Naive thymus-derived CD8-positive, alpha-beta T cell (primary cell): ENCODE measurements at places on chromosomes 1 and 21.
A peak's percentile ranks its signal among the peaks of the same experiment; 100 is the strongest.

- no peak for DNase-seq
Measured at GRCh38 chr1:203095061-203095690, 9.4 kb upstream of the MYOG start.

GRCh38 chr1:191752342-191752741 lies 405.9 kb upstream of the RGS18 start:
- DNase-seq: no peak

GRCh38 chr1:24301785-24302175 lies 17.4 kb upstream of the GRHL3 start:
- no peak for DNase-seq

GRCh38 chr1:110783292-110783918 lies 89.5 kb upstream of the CD53 start:
- peak; percentile 78 for DNase-seq

- no peak for DNase-seq
Measured at GRCh38 chr1:162385702-162386101, 4.2 kb downstream of the C1orf226 start.

GRCh38 chr1:8423692-8424538 lies 106.0 kb downstream of the SLC45A1 start:
- peak; percentile 31 for DNase-seq

DNA sequence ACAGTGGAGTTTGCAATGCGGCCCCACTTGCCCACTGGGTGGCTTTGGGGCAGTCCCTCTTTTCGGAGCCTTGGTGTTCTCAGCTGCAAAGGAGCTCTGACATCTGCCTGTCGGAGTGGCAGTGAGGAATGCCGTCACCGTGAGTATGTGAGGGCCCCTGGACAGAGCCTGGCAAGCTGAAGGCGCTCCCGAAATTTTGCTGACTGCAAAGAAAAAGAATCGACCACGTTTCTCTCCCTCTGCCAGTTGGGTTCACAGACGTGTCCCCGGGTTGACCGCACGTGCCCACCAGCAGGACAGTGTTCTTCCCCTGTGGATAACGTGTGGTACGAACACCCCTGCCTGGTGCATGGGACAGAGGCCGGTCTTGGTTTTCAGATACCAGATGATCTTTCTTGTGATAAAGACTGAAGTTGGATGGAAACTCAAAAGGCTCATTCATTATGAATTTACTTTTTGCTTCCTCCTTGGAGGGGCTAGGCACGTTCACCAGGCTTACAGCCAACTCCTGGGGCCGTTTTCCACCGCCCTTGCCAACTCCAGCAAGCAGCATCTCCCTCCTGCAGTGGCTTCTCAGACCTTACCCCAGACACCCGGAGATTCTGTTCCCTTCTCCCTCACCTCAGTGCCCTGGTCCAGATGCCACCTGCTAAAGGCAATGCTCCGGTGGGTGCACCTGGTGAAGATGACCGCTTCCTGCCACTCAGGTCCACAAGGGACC lies 29.7 kb downstream of the ECE1 start:
- DNase-seq: no peak

DNA sequence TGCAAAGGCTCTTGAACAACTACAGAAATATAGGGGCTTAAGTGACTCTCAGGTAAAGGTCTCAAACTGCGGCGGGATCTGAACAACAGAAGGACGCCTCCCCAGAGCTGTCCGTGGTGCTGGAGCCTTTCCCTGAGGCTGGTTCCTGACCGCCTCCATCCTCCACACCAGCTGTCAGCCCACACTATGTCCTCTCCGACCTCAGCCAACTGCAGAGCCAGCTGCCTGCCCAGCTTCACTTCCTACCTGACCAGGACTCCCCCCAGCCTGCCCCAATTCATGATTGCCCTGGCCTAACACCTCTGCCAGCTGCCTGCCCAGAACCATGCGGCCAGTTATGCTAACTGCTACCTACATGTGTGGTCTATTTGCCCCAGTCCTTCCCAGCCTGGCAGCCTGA lies 63.6 kb upstream of the ZC3H12A start:
- DNase-seq: no peak

DNA sequence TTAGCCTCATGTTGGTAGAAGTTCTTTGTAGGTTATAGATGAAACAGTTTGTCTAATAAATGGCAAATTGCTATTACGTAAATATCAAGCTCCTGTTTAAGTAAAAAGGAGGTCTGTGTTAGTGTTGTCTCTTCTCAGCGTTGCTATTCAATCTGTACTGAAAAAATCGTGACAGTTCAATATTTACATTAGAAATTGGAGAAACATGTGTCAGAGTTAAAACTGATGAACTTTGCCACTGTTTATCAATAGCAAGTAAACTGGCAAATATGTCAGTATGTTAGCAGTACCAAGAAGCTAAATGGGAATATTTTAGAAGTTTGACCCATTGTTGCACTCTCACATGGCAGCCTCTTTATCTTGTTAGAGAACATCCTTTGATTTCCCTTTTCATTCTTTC lies 218.5 kb downstream of the GPR52 start:
- DNase-seq: no peak

GRCh38 chr1:75764057-75764655 lies 21.9 kb upstream of the RABGGTB start:
- no peak for DNase-seq
